ENCODE measurements at places on chromosomes 2 and 18.

- peak; percentile 93 for DNase-seq
These were observed 23.7 kb downstream of the TMEM127 start for GRCh38 chr2:96241900-96242611.

- DNase-seq: no peak
These were observed 12.0 kb downstream of the CATIP start for GRCh38 chr2:218368621-218369153.

- no peak for DNase-seq
These were observed 23.7 kb downstream of the METTL8 start for GRCh38 chr2:171410101-171410500.

- no peak for DNase-seq
These were observed 74.5 kb downstream of the INPP4A start for GRCh38 chr2:98519156-98519555.

DNA sequence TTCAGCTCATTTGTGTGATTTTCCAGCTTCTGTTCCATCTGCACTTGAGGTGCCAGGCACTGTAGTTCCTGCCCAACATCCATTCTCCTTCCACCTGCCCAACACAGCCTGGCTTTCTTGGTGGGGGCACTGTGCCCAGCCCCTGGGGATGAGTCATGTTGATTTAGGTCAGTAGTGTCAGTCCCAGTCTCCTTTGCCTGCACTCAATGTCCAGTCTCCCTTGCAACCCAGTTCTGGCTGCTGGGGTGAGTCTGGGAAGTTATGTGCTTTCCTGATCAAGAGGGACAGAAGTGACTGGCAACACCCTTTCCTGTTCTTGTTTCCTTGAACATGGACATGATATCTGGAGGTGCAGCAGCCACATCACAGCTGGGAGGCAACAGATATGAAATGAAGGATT is 1.5 kb upstream of the ASB18 start:
- DNase-seq: no peak

Data from T-helper 2 cell (primary cell).